ENCODE measurements at places on chromosomes 1 and 21. TPM values are rescaled to one million over a fixed set of nuclear protein-coding genes. Genes with fewer than 3 reads are reported as not detected.

The NR5A2 gene
- total RNA-seq: 3.9 TPM

The USH2A gene
- total RNA-seq: under 0.01 TPM

The INAVA gene
- 37.8 TPM for total RNA-seq

The ZNF593OS gene
- not detected for total RNA-seq

The FAM163A gene
- total RNA-seq: not detected

The FAM151A gene
- 0.34 TPM for total RNA-seq

The TSACC gene
- total RNA-seq: 3.0 TPM

The CACHD1 gene
- total RNA-seq: 1.4 TPM

The WNT9A gene
- 5.0 TPM for total RNA-seq

The PTPRU gene
- total RNA-seq: 8.5 TPM

The NR1I3 gene
- not detected for total RNA-seq

The DNAH14 gene
- 16.2 TPM for total RNA-seq

The SFN gene
- total RNA-seq: 543 TPM

All from A549 treated with dexamethasone at 1 μM for 4 hours (cell line).